IPS DF 6.9 (cell line): ENCODE measurements at places on chromosomes 3 and 15.

- DNase-seq, result no peak
Measured at GRCh38 chr3:69712269-69712668, 27.0 kb upstream of the MITF start.

- no peak for DNase-seq
Measured at GRCh38 chr3:171469376-171469775, 9.2 kb upstream of the TNIK start.

- no peak for DNase-seq
Measured at GRCh38 chr3:70360979-70361760, 48.7 kb upstream of the MDFIC2 start.

DNA sequence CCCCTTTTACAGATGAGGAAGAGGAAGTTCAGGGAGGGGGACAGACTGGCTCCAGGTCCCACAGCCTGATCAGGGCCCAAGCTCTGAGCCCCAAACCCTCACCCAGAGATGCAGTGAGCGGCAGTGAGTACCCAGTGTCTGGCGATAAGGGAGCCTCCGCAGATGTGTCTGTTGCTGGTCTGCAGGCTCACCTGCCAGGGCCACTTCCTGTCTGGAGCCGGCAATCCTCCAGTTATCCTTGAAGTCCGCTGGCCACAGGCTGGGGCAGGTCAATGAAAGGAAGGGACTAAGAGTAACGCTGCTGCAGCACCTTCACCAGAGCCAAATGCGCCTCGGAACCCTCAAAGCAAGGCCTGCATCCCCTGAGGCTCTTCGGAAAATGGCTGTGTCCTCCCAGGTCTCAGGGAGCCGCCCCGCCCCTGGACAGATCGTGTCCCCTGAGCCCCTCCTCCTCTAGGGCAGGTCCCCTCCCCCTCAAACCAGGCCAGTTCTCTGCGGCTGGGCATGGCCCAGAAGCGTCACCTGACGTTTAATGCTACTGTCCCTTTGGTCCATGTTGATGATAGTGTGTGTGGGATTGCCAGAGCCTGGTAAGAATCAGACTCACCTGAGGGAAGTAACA, 51.5 kb downstream of the MYL3 start:
- DNase-seq, result peak; percentile 47

DNA sequence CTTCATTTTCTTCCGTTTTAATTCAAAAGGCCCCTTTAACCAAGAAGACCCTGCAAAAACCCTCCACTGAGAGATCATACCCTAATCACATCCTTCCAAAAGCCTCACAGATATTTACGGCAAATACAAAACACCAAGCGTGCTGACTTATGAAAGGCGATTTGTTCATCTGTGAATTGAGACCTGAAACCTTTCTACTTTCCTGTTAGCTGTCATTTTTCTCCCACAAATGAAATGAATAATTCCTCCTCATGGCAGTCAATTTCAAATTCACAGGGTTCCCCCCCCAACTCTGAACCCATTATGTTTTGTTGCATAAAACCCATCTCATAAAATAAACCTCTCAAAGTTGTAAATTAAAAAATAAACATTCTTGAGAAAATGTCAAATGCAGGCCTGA, 149.6 kb downstream of the PDZRN3 start:
- no peak for DNase-seq

DNA sequence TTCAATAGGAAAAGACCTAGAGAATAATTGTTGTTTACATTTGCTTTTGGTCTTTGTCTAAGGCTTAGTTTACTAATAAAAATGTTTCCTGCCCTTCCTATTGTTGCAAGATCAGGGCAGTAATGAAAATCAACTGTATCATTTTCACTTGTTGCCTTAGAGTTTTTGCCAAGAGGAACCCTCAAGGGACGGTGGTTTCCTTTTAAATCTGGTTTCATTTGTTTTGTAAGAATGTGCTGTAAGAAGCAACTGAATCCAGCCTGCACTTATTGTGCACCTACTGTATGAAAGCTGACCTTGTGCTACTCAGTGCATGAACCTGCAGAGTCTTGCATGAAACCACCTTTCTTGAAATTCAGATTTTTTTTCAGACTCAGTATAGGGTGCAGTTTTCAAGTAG, 5.3 kb downstream of the IGF1R start:
- no peak for DNase-seq

- DNase-seq, result no peak
Measured at GRCh38 chr3:100875239-100875638, 118.0 kb downstream of the ABI3BP start.

DNA sequence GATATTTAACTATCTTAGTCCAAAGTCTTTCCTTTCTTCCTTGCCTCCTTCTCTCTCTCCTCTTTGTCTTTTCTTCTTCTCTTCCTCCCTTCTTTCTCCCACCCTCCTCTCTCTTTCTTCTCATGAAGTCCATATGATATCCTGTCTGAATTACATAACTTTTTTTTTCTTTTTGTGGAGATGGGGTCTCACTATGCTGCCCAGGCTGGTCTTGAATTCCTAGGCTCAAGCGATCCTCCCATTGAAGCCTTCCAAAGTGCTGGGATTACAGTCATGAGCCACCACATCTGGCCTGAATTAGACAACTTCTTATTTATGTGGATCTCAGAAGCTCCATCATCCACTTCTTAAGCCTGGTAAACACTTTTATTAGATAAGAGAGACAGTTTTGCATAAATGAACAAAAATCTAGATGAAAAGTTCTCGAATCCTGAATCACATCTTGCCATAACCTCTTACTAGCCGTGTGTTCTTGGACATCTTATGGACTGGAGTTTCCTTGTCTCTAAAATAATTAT, 206.5 kb downstream of the LPP start:
- no peak for DNase-seq

- no peak for DNase-seq
Measured at GRCh38 chr3:122628567-122628966, 51.1 kb downstream of the PARP15 start.

DNA sequence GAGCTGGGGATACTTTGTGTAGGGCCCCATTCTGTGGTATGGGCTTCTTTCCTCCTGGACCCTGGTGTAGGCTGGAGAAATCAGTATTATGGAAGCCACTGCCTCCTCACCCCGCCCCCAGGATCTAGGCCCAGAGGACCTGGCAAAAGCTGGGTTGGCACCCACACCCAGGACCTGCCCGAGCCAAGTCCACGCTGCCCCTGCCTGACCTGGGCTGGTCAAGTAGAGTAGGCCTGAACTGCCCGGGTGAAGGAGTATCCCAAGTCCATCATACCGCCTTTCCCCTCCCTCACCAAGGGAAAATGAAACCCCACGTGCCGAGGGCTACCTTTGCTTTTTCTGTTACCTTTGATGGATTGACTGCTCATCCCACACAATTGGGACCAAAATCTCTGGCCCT, 37.7 kb upstream of the TRAK1 start:
- no peak for DNase-seq

DNA sequence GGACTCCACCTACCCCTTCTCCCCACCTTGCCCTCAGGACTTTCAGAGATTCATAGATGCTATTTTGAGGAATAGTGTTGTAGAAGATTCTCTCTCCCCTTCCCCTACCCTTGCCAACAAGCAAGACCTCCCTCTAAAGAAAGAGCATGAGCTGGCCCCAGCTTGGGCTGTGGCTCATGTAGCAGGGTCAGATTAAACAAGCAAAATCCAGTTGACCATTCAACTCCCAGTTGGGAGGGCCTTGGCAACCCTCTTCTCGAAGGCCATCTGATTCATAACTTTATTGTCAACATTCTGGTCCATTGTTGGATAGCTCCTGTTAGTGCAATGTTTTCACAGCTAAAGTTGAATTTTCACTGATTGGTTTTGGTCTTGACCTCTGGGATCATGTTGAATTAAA, 41.1 kb downstream of the TNFAIP8L3 start:
- no peak for DNase-seq

DNA sequence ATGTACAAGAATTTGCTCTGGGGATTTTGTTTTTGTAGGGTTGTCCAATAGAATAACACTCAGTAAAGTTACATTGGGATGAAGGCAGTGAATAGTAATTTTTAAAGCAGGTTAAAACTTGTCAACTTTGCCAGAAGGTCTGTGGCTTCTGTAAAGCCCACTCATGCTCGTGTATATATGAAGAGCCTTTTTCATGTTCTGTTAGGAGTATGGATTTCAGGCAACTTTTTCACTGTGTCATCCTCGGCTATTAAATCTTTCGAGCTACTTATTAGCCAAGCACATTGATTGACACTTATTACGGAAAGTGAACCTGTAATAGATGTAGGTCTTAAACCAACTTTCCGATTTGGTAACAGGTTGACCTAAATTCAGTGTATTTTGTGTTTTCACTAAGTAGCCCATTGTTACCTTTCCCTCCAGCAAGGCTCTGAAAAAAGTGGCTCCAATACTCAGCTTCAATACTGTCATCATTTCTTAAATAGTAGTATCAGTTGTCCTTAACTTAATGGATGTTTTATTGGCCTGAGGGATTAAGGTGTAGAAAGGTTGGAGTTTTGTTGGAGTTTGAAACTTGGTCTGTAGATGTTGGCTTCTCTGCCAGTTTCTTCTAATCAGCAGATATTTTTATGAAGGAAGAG, 1.7 kb downstream of the PAK2 start:
- DNase-seq, result no peak

DNA sequence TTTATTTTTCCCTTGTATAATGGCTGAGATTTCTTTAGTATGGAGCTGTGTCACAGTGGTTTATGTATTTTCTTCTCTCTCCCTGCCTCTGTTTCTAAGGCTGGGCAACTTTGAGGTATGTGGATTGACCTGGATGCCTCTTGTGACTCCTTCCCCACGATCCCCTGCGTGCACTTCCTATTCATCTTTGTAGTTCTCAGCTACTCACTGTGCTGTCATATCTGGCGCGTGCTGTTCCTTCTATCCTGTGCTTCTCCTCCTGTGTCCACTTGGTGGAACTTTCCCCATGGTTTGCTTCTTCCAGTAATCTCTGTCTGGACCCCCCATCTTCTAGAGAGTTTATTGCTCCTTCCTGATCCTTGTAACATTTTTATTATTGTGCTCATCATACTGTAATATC, 97.3 kb downstream of the AKAP13 start:
- no peak for DNase-seq

GRCh38 chr3:31922962-31923361, 58.1 kb downstream of the OSBPL10 start:
- DNase-seq, result no peak

GRCh38 chr15:33624439-33624838, 313.7 kb downstream of the RYR3 start:
- no peak for DNase-seq

DNA sequence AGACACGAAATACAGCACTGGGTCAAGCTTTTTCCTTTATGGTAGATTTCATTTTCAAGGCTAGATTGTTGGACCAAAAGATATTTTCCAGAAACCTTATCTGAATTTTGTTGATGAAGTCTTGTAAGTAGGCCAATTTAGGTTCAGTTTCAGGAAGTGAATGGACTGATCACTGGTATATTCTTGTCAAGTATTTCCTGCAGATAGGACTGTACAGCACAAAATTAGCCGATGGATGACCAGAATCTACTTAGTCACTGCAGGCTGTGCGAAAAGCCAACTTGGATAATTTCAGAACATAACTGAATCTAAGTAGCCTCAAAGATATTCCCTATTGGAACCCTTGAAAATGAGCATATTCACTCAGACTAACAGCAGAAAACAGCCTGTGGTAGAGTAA, 206.5 kb downstream of the NR1D2 start:
- DNase-seq, result no peak

DNA sequence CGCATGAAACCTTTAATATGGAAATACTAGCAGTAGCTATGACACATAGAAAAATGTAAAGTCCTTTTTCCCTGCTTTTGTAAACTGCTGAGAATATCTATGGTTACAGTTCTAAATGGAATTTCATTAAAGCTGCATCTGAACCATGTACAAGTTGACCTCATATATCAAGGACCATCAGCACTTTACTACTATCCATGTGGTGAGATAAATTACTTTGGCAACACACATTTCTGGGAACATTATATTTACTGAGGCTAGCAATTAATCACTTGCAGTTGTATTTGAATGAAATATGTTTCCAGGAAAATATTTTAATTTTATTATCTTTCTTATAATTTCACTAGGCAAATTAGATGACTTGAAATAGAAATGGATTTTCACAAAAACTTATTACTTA, 545.5 kb downstream of the NAALADL2 start:
- no peak for DNase-seq

- no peak for DNase-seq
Measured at GRCh38 chr15:94086341-94086740, 145.0 kb upstream of the MCTP2 start.

- DNase-seq, result no peak
Measured at GRCh38 chr3:3772920-3773319, 26.3 kb upstream of the LRRN1 start.

- no peak for DNase-seq
Measured at GRCh38 chr3:43863966-43864933, 173.5 kb downstream of the ABHD5 start.

DNA sequence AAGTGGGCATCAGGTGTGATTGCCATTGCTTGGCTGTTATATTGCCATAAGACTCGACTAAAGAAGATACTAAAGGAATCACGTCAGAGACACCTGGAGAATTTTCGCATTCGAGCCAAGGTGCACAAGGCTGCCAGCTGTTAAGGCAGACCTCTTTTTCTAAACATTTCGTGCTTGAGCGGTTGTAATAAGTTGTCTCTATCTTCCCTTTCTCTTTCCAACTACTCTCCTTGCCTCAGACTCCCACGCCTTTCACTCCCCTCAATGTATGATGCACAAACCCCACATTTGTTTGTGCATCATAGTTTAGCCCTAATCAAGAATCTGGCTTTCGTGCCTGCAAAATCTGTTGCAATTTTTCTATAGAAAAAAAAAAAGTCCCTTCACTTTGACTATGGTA, 118.0 kb downstream of the IQCH start:
- DNase-seq, result no peak

DNA sequence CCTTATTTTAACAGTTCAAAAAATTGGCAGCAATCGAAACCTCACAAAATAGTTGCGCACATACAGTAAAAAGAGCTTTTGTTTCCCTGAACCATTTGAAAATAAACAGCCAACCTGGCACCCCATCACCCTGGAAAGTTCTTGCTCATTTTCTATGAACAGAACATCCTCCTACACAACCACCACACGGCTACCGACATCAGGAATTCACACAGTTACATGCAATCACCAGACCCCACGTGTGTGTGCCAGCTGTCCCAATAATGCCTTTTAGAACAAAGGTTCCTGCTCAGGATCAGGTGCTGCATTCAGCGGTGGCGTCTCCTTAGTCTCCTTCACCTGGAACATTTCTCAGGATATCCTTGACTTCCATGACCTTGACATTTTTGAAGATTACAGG, 186.5 kb downstream of the KLF13 start:
- DNase-seq, result no peak

DNA sequence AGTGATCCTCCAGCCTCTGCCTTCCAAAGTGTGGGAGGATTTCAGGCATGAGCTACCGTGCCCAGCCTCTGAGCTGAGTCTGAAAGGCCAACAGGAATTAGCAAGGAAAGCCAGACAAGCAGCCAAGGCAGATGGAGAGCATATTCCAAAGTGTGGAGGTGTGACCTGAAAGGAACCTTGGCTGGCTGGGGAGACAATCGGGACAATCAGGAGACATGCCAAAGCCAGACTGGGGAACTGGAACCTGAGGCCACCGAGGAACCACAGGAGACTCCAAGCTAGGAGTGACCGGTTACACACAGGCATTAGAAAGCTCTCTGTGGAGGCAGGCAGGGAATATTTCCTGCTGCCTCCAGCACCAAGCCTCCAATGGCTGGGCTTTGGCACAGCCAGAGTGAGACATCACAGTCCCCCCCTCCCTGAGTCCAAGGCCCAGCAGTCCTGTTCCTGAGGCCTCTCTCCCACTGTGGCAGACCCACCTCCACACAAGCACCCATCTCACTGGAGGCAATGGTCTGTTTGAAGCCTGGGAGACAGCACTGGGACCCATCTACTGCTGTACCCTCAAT, 4.5 kb upstream of the C15orf39 start:
- DNase-seq, result no peak

GRCh38 chr3:78907367-78907766, 860.4 kb downstream of the ROBO1 start:
- DNase-seq, result no peak

GRCh38 chr3:169699536-169700050, 36.1 kb upstream of the MECOM start:
- no peak for DNase-seq
